NCI-H1105 treated with DMSO at 0.1 percent for 48 hours (cell line): ENCODE measurements at places on chromosomes 6 and 20.

- DNase-seq: no peak
Observed at GRCh38 chr6:21791056-21791455, 197.5 kb downstream of the SOX4 start.

DNA sequence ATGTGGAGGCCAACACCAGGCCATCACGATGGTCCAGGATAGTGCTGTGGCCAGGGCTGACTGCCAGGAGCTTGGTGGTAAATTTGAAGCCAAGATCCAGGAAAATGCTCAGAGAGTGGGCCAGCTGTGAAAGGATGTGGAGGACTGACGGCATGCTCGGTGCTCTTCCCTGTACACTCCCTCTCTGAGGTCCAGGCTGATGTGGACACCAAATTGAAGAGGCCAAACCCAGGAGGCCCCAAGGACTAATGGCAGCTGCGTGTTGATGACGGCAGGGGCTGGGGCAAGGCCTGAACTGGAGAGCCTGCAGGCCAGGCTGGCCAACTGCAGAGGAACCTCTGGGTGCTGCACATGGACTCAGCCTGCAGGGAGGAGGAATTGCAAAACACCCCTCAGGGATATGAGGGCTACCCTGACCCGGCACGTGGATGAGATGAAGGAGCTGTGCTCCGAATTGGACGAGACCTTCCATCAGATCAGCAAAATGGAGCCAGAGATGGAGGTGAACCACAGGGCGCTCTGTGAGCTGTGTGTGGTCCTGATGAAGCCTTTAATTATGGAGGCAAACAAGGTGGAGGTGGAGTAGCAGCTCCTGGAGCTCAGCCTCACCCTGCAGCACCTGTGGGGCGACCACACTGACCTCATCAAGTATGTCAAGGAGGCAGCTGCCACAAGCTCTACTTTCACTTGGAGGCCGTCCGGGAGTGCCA lies 6.9 kb upstream of the RAET1E start:
- no peak for DNase-seq

DNA sequence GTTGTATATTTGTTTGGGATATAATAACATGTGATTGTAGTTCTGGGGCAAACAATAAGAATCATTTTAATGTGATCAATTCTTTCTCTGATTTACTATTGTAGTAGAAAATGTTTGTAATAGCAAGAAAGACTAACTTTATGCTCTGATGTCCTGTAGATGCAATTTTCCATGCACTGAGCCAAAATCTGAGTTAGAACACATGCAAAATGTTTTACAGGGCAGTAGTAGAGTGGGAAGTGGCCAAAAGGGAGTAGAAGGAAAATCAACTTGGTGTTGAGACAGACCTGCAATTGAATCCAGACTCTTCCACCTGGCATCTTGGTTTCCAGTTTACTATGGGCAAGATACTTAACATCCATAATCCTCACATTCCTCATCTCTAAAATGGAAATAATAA lies 93.5 kb upstream of the BMP5 start:
- no peak for DNase-seq

DNA sequence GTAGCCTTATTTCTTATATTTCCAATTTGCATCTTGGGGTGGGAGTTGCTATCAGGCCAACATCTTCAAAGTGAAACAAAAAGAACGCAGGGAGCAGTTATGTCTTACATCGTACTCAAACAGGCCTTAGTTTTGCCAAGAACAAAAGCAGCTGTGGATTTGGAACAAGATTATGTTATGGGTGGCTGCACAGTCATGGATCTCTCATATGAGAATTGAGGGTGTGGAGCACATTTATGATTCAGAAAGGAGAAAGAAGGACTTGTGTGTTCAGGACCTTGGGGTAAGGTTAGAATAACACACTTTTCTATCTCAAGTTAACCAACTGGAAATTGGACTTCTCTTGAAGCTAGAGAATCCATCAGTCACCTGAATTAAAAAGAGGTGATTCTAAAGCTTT lies 259.9 kb downstream of the FOXA2 start:
- no peak for DNase-seq

DNA sequence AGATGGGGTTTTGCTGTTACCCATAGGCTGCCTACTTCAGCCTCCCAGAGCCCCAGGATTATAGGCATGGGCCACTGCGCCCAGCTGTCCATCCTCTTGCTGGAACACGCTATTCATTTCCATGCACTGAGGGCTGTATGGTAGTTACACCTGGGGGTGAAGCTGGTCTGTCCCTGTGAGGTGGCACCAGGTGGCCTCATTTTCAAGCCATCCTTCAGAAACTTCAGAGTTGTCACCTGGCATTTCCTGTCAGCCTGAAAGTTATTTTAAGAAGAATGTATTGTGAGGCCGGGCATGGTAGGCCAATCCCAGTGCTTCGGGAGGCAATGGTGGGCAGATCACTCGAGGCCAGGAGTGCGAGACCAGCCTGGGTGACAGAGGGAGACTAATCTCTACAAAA lies 147.6 kb downstream of the DTNBP1 start:
- DNase-seq: no peak

GRCh38 chr6:151044465-151045441 lies 179.3 kb downstream of the MTHFD1L start:
- DNase-seq: no peak

DNA sequence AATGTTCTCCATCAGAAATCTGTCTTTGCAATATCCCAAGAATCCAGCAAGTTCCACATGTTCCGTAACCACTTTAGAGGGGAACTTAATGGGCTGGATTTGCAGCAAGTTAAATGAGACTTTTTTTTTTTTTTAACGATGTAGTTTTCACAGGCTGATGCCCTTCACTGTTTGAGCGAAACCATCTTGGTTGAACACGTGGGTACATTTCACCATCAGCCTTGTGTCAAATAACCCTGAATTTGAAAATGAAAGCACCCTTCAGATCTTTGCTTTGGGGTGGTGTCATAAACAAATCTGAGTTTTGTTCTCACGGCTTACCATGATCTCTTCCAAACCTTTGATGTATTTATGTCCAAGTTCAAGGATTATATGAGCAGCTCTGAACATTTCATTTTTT lies 73.7 kb upstream of the EXOC2 start:
- DNase-seq: no peak

GRCh38 chr20:36773107-36773596 lies 411 bp downstream of the DSN1 start:
- DNase-seq: no peak

DNA sequence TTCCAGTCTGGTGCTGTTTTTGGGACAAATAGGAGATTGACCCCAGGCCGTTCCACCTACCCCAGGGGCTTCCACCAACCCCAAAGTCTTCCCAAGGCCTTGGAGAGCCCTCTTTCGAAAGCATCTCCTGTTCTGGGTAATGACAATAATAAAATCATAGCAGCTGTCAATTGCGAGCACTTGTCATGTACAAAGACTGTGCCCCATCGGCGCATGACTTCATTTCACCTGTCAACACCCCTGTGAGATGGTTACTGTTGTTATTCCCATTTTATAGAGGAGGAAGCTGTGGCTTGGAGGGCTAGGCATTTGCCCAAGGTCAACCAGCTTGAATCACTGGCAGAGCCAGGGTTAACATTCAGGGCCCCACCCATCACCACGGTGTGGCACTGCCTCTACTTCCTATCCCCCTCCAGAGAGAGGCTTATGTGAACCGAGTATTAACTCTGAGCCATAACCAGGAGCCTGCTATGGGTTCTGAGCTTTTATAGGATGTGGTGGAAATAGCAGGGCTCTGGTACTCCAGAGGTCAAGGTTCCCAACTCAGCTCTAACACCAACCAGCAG lies 51.2 kb downstream of the HNF4A start:
- DNase-seq: no peak

GRCh38 chr6:40334496-40335270 lies 252.5 kb downstream of the LRFN2 start:
- no peak for DNase-seq

DNA sequence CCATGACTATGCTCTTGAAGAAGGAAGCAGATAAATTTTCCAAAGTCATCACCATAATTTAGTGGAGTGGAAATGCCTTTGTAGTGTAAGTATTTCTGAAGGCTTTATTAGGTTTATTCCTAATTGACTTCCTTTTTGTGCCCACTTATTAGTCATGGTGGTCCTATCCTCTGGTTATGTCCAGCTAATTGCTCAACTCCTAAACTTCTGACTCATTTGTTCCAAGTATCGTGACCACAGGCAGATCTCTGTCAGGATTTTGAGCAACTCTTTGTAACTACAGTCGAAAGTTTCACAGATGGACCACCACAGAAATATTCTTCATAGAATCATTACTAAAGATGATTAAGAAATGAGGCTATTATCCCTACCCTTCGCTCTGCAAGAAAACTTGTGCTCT lies 315.6 kb upstream of the PTCHD4 start:
- no peak for DNase-seq

DNA sequence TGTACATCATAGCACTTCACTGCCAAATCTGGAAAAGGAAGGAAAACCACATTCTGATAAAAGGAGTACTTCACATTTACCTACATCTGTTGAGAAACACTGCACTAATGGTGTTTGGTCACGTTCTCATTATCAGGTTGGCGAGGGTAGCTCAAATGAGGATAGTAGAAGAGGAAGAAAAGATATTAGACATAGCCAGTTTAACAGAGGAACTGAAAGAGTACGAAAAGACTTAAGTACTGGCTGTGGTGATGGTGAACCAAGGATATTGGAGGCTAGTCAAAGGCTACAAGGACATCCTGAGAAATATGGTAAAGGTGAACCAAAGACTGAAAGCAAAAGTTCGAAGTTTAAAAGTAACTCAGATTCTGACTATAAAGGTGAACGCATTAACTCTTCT lies 32.0 kb upstream of the GJA10 start:
- DNase-seq: no peak

DNA sequence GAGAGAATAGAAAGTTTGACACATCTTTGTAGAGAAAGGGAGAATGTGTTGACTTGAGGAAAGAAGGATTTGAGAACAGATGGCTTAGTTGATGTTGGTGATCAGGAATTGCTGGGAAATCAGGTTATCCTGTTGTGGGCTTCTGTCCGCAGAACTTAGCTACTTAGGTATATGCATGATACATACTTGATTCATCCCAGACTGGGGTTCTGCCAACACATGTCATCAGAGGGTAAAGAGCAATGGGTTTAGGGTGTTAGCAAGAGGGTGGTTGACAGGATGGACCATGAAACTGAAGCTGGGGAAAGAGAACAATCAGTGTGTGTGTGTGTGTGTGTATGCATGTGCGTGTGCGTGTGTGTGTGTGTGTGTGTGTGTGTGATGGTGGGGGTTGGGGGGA lies 50.6 kb upstream of the NELFCD start:
- no peak for DNase-seq

DNA sequence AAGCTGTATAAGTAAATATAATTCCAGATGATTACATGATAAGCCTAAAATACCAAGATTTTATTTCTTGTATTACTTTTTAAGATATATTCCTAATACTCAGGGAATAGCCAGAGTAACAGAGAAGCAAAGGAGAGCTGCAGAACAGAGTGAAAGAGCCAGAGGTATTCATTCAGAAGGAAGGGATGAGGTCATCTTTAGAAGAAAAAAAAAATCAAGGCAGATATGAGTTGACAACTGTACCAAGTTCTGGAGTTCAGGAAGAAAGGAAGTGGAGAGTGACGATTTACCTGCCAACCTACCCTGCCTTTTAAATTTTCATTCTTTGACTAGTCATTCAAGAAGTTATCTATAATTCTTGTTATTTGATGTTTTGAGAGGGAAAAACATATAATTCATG lies 28.8 kb upstream of the NHSL1 start:
- DNase-seq: no peak

DNA sequence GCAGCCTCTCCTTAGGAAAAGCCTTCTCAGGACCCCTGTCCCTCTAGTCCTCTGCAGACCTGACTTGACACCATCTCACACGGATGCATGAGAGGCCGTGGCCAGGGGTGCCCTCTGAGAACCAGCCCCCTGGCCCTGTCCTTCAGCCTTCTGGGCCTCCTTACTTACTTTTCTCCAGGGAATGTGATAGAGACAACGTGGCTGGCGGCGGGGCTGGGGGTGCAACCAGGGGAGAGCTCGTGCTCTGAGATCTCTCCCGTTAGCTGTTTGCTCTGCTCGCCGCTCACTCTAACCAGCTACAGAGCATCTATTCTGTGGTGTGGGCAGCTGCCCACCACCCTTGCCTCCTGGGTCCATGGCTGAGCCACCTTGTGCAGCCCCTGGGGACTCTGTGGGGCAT lies 14.7 kb downstream of the GPR31 start:
- DNase-seq: no peak

GRCh38 chr6:10522929-10523573 lies 1.9 kb downstream of the GCNT2 start:
- no peak for DNase-seq

DNA sequence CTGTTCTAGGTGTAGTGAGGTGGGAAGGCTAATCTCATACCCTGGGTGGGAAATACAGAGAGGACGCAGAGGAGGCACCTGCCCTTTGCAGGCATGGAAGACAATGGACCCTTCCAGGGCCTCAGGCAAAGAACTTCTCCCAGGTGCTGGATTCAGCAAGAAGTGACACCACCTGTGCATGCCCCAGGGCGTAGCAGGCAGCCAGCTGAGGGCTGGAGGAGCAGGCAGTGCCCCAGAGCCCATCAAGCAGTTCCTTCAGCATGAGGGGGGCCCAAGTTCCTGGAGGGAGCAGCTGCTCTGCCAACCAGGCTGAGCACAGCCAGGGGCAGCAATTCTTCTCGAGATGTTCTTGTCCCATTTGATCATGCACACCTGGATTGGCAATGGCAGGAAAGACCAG lies 170.3 kb upstream of the PDE10A start:
- no peak for DNase-seq

DNA sequence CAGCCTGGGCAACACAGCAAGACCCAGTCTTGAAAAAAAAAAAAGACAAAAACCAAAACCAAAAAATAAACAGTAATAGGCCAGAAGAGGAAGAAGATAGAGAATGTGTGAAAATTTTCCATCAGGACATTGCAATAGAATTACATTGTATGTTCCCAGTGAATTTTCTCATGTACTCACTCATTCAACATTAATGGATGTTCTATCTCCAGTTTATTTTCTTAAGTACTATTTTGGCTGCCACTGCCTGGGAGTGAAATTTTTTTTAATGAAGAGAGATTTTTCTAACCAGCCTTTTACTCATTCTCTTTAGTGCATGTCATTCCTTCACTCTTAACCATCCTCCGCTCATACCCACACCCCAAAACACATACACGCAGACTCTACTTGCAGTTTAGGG lies 282.8 kb downstream of the ALDH8A1 start:
- DNase-seq: no peak
